ENCODE measurements at places on chromosomes 7 and 10. TPM values are rescaled to one million over a fixed set of nuclear protein-coding genes. Genes with fewer than 3 reads are reported as not detected.

- no peak for DNase-seq
These were observed 454.5 kb downstream of the DNAJB6 start for GRCh38 chr7:157791261-157791660.

Gene GRM3
- 5.1 TPM for total RNA-seq

Gene TRPV6
- not detected for total RNA-seq

Gene ASB4
- total RNA-seq, result 323 TPM

- no peak for DNase-seq
These were observed 107.4 kb upstream of the ABCB5 start for GRCh38 chr7:20508109-20508508.

- no peak for DNase-seq
These were observed 124.7 kb downstream of the GRM3 start for GRCh38 chr7:86768394-86768793.

GRCh38 chr10:4684434-4684833 is 141.6 kb upstream of the AKR1E2 start:
- DNase-seq, result no peak

- DNase-seq, result no peak
These were observed 1.9 kb downstream of the CLRN3 start for GRCh38 chr10:127890832-127891334.

DNA sequence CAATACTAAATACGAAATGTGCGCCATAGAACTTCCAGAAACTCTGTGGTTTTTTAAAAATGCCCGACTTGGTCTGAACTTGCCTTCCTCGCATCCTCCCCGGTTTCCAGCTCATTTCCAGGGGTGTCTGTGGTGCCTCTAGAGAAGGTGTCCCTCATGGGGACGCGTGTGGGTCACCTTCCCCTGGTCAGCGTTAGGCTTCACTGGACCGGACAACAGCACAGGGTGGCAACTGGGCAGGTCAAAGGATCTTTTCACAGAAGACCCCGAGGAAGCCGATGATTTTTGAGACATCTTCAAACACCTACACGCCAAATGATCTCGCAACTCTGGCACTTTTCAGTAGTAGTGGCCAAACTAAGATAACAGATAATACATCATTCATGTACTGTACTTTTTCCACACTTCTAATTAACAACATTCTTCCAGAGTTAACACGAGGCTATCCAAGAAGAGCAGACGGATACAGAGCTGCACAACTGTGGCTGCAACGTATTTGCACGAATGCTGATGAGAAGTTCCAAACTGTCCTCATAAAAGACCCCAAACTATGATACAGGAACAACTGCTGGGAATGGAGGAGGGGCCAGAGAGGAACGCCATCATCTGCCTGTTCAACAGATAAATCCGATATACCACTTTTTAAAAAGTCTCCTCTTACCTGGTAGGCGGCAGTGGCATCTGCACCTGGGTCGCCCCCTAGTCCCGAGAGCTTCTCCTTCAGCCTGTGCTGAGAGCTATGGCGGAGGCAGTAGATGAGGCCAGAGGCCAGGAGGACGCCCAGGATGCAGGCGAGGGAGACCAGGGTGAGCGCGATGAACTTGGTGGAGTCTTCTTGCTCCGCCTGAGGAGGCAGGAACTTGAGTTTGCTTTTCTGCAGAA is 345.5 kb downstream of the DNAJB6 start:
- DNase-seq, result no peak

DNA sequence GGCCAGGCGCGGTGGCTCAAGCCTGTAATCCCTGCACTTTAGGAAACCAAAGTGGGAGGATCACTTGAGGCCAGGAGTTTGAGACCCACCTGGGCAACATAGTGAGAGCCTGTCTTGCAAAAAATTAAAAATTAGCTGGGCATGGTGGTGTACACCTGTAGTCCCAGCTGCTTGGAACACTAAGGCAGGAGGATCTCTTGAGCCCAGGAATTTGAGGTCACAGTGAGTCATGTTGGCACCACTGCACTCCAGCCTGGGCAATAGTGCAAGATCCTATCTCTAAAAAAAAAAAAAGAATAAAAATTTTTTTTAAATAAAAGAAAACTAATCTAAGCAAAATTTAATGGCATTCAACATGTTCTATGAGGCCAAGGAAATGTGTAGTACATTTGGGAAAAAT is 44.9 kb upstream of the UBN2 start:
- no peak for DNase-seq

DNA sequence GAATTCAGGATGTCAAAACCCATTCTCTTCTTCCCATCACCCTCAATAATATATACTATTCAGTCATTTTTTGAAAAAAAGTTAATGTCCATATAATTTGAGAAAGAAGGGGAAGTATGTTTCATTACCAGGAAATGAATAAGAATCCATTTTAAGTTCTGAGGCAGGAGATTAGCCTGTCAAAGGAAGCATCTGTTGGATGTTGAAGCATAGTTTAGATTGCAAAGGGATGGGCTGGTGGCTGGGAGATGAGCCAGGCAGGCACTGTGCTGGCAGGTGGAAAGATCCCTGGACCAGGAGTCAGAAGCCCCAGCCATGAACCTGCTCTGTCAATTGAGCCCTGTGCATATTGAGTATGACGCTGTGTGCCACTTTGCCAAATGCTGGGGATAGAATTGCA is 48.4 kb upstream of the CRTAC1 start:
- no peak for DNase-seq

Gene ZP3
- total RNA-seq, result 4.8 TPM

All from adrenal gland (tissue), 19 donors.